ENCODE measurements at places on chromosomes 16 and 17.
A peak's percentile ranks its signal among the peaks of the same experiment; 100 is the strongest.

DNA sequence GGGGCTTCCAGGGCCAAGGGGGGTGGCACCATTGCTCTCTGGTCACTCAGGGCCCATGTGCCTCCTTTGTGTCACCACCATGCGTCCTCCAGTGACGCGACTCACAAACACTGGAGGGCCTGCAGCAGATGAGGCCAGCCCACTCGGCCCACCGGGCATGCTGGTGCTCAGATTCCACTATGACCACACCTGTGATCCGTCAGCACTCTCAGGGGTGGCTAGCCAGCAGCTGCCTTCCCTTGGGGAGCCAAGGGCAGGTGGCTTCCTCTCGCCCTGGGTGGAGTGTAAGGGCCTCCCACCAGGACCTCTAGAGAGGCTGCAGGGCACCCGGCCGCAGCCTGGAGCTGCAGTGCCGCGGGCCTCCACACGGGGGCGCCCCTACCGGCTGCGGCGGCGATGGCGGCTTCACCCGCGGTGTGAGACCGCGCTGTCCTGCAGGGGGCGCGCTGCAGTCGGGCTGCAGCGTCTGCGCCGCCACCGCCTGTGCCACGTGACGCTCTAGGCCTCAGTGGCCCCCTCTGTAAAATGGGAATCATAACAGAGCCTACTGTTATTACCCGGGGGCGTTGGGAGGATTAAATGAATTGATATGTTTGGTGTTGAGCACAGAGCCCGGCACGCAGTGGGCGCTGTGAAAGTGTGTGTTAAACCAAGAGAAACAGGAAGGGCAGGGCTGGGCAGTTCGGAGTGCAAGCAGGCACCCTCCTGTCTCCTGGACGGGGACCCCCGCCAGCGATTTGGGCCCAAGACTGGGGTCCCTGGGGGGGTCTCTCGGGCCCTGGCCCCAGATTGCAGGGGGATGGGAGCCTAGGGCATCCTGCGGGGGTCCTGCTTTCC lies 192.4 kb upstream of the GSE1 start:
- DNase-seq: no peak

DNA sequence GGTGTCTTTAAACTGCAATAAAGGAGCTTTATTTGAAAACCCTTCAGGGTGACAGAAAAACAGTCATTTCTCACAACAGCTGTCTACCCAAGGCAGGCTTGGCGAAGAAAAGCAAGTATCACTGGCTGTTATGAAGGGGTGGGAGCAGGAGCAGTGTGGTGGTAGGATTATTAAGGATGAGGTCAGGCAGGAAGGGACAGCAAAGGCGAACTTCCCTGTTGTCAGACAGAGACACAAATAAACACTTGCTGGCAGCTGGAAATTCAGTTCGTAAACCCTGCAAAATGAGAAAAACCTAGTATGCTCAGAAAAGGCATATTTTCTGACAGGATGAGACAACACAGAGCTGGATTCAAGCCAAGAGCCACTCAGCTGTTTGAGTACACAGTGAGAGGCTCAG lies 416.3 kb upstream of the CDH5 start:
- no peak for DNase-seq

- DNase-seq: no peak
These were observed 9.5 kb downstream of the DOK4 start for GRCh38 chr16:57476546-57477410.

GRCh38 chr17:41800601-41801373 lies 11.0 kb downstream of the P3H4 start:
- no peak for DNase-seq

GRCh38 chr16:78065319-78065718 lies 34.1 kb upstream of the WWOX start:
- no peak for DNase-seq

DNA sequence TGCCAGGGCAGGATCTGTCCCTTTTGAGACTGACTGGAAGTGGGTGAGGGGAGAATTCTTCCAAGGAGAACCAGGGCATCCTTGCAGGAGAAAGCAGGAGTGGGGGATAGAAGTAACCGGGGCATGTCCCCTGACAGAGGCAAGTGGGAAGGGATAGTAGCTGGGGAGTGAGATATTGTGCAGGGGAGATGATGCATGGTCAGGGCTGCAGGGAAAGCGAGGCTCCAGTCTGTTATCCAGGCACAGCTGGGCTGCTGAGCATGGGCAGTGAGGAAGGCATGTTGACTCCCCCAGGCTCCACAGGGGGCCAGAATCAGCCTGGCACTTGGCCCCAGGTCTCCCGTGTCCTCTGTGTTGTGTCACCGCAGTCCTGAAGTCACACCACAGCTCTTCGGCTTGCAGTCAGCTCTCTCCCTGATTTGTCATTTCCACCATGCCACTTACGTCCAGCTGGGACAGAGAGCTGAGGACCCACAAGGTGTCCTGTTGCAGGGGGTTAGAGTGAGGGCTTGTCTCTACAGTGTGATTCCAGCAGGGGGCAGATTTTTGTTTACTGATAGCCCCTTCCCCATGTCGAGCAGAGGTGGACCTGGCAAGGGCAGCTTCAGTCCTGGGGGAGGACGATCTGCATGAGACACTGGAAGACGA lies 40.9 kb downstream of the B9D1 start:
- no peak for DNase-seq

GRCh38 chr16:61780161-61780560 lies 256.1 kb downstream of the CDH8 start:
- no peak for DNase-seq

DNA sequence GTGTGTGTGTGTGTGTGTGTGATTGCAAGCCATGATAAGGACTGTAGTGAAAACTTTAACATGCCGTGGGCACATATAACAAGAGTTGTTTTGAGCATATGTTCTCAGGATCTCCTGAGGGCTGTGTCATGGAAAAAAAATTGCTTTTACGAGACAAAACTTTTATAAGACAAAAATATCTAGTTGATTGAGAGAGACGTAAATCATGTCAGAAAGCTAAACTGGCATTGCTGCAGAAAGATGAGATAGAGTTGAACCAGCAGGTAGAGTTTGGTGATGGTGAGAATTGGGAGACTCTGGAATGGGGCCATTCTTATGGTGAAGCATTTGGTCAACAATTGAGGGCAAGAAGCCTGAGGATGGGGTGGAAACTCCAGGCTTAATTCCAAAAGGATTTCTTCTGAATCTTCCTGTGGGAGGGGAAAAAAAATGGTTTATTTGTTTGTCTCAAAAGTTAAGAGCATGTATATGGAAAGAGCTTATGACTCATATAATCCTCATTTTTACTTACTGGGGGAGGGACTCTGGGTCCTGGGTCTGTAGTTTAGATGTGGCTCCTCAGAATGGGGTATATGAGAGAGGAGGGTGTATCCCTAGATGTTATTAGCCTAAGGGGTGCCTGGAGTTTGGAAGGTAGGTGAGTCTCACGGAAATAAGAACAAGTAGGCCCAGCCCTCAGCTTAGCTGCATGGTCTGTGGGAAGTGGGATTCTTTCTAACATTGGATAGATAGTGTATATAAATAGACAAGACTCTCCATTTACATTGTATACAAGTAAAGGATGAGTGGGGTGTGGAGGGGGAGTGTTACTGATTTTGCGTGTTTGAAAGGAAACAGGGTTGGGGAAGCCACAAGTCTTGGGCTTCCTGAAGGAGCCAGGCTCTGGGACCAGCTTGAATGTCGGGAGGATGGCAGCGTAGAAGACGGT lies 7.1 kb downstream of the MINK1 start:
- no peak for DNase-seq

DNA sequence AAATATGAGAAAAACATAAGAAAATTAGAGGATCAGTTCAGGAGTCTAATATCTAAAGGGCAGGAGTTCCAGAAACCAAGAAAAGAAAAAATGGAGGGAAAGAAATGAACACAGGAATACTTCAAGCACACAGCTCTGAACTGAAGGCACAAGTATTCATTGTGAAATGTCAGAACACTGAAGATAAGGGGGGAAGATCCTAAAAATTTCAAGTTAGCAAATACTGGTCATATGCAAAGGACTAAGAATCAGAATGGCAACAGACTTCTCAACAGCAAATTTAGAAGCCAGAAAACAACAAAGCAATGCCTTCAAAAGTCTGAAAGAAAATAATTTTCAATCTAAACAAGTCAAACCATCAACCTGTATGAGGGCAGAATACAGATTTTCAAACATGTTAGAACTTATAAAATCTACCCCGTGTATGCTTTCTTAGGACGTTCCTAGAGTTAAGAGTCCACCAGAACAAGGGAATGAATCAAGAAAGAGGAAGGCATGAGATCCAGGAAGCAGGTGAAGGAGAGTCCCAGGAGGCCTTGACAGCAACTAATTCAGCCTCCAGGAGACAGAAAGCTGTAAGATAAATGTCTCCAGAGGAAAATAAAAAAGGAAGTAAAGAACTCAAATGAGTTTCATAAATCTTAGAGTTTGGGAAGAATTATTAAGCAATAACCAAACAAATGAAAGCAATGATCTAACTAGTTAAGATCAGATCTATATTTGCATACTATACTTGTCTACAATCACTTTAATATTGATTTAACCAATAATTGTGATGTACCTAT lies 2.8 kb downstream of the BRD7 start:
- no peak for DNase-seq

- DNase-seq: peak; percentile 53
These were observed 44.0 kb downstream of the SREBF1 start for GRCh38 chr17:17792551-17793377.

GRCh38 chr17:28335959-28336871 lies 654 bp downstream of the TNFAIP1 start:
- peak; percentile 89 for DNase-seq

- no peak for DNase-seq
These were observed at the start of gene OTOA for GRCh38 chr16:21663889-21664647. TSS of gene OTOA (plus strand) at chr16:21663968. CDS start at chr16:21678515, 14,547 bp downstream.

DNA sequence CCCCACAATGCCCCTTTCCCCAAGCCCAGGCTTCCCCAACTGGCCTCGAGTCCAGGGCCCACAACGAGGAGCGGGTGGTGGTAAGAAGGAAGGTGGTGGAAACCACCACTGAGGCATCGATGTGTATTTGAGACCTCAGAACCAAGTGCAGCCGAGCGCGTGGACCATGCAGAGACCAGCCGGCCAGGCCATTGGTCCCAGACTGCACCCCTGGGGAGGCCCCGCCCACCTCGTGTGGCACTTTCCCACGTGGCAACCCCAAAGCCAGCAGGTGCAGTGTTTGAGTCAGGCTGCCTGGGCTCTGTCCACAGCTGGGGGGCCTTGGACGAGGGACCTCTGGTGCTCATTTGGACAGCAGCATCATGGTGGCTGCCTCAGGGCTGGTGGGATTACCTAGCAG lies 28.1 kb upstream of the BAHCC1 start:
- DNase-seq: no peak

DNA sequence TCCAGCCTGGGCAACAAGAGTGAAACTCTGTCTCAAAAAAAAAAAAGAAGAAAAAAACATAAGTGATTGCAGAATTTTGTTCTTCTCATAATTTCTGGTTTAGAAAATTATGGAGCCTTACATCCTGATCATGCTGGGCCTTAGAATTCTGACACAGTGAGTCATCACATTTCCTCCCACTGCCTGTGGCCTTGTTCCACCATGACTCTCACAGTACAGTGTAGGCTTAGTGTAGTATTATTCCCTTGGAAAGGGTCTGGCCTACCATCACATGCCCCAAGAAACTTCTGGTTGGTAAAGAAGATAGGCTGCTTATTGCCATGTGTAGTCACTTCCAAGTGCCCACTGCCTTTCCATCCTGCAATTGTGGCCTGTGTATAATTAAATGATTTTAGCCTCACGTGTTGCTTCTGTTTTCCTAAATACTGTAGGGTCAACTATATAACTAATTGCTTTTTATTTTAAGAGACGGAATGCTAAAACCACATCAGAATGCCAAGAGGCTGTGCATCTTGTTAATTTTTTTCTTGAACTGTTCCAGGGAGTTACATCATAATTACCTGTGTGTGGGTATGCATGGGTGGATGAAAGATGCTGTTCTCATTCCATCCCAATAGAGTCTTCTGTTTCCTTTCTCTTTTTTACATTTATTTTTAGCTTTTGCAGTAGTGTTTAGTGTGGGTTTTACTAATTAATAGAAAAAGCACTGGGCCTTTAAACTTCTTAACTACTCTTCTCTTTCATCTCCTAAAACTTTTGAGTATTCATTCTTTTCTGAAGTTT lies 25.9 kb downstream of the OGFOD1 start:
- peak; percentile 91 for DNase-seq

DNA sequence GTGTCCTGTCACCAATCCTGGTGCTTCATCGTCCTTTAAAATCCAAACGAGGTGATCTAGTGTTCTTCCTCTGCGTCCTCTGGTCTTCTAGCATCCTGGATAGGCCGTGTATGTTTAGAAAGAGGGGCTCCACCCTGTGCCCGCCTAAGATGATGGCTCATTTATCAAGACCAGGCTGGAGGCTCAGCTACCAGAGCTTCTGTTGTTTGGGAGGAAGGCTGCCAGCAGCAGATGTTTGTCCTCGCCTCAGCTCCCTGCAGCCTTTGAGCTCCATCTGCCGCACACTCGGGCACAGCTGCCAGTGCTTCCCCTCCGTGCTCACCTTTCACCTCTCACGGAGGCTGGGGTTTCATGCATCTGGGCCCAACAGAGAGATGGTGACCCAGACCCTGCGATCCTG lies 954.7 kb upstream of the RBFOX1 start:
- DNase-seq: no peak

- no peak for DNase-seq
These were observed 5.7 kb upstream of the PHAF1 start for GRCh38 chr16:67104061-67104460.

DNA sequence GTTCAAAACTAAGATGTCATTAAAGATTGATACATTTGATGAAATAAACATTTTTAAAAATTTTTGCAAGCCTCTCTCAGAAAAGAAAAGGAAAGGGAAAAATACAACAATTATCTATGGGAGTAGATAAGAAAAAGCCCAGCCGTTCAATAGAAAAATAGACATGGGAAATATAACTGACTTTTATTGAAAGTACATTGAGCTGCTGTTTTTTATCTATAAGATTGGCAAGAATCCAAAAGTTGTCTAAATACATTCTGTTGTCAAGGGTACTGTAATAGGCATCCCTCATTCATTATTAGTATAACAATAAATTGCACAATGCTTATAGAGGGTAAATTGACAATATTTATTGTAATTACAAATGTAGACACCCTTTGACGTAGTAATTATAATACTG lies 38.4 kb upstream of the IRX6 start:
- DNase-seq: no peak

DNA sequence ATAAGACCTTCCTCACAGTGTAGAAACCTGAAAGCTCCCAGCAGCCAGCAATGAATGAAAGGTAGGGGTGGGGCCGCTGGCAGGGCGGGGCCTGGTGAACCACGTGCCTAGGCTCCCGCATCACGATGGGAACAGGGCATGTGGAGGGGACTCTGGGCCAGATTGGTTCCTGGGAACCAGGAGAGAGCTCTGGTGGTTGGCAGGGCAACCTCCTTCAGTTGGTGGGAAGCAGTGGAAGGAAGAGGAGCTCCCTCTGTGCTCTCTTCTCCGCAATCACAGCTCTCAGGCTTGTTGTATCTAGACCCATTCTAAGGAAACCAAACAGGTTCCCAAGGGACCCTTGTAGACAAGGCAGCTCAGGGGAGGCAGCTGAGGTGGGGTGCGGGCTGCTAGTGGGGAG lies 10.5 kb downstream of the GGA2 start:
- no peak for DNase-seq

All from brain microvascular endothelial cell (primary cell).